ENCODE measurements at places on chromosomes 2 and 18.

GRCh38 chr2:31967790-31968189, 43.0 kb downstream of the MEMO1 start:
- no peak for DNase-seq

DNA sequence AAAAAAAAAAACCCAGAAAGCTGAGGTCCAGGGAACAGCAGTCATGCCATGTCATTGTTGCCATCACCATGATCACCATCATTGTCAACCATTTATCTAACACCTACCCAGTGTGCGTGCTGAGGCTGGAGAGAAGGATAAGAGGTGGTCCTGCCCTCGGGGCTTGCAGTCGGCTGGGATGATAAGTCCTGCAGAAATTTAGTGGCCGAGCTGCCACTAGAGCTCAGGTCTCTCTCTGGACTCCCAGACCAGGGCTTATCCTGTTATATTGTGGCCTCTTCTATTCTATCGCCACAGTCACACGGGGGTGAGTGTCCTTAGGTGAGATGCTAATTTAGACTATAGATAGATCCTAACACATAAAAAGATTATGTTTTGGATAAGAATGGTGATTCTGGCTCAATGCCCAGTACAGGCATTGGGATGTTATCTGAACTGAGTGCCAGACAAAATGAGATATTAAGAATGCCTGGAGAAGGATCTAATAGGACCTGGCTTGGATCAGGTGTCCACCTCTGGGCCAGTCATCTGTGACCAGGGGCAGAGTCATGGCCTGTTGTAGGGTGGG, 43.2 kb upstream of the YWHAQ start:
- no peak for DNase-seq

DNA sequence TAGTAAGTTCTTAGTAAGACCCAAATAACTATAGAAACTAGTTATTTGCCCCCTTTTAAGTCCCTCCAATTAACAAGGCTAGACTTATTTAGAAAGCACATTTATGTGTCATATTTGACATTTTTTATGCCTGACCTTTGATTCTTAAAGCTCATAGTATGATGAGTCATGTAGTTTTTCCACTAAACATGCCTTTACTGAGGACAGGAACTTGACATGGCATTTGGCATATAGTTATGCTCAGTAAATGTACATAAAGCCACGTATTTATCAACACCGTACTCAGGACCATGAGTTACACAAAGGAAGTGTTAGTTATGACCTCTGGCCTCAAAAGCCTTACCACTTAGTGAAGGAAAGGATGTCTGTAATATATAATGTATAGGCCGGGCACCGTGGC, 78.9 kb downstream of the GNAL start:
- DNase-seq: no peak

DNA sequence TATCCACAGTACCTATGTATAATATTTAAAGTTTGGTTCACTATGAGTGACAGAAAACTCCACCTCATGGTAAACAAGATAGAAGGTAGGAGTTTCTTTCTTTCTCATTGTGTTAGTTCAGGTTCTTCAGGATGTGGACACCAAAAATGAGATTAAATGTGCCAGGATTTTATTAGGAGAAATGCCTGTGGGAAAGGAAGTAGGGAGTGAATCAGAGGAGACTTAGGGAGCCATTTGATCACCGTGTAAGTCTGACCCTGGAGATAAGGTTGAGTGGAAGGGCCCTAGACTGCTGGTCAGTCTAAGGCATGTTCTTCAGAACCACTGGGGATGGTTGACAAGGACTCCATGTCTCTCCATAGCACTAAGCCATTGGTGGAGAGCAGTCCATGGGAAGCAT, 8.1 kb downstream of the AOX1 start:
- no peak for DNase-seq

- DNase-seq: no peak
These were observed 3.7 kb downstream of the PLEK start for GRCh38 chr2:68368654-68369336.

DNA sequence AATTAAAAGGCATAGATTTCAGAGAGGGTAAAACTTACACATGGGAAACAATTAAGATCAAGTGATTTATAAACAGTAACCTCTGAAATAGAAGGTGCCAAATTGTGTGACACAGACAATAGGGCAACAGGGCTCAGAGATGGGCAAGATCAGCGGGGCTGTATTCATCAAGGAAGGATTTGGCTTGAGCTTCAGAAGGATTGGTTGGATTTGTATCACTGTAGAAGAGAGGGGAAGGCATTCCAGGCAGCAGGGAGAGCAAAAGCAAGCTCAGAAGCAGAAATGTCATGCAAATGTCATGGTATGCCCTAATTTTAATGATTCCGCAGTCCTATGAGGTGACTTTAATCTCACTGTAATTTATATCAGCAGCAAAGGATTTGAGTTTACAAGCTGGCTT, 415.0 kb upstream of the NRP2 start:
- no peak for DNase-seq

DNA sequence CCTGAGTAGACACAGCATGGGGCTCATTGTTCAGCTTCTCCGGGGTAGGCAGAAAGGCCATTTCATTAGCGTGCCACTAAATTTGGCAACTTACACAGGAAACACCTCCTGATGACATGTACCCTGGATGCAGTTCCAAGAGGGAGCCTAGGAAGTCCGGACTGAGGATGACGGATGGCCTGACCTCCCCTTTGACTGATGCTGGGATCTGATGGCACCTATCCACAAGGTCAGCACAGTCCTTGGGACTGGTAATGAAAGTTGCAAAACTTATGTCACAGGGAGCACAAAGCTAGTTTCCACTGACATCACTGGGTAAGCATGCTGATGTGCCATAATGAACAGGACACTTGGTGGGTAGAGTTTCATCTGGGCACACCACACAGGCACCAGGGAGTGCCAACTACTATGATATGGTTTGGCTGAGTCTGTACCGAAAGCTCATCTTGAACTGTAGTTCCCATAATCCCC, 126.7 kb upstream of the ARL4C start:
- DNase-seq: no peak

DNA sequence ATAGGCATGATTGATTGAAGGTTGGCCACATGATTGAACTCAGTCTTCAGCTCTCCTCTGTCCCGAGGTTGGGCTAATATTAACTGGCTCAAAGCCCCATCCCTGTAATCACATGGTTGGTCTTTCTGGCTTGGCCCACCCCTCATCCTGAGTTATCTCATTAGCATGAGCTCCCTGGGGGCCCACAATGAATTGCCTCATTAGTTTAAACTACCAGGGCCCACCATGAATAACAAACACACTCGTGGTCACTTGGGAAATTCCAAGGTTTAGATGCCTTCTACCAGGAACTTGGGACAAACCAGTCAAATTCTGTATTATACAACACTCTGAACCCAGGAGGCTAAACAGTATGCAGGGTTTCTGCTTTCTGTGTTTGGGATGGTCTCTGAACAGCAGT, 121.7 kb upstream of the B3GNT2 start:
- DNase-seq: no peak

DNA sequence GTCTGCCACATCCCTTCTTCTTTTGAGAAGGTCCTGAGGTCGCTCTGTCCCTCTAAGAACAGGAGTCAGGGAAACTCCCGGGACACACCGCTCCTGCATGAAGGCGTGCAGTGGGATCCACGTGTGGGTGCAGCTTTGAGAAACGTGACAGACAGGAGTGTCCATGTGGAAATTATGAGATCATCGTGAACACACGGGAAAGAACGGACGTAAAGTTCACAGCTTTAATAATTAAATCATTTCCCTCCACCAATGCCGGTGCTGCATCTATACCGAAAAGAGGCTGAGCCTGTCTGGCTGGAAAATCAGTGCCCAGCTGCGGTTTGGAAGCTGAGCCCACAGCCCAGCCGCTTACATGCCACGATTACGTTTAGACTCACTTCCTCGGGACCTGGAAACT, 372.4 kb upstream of the SALL3 start:
- DNase-seq: no peak

GRCh38 chr2:17373041-17373440, 145.2 kb downstream of the RAD51AP2 start:
- no peak for DNase-seq

DNA sequence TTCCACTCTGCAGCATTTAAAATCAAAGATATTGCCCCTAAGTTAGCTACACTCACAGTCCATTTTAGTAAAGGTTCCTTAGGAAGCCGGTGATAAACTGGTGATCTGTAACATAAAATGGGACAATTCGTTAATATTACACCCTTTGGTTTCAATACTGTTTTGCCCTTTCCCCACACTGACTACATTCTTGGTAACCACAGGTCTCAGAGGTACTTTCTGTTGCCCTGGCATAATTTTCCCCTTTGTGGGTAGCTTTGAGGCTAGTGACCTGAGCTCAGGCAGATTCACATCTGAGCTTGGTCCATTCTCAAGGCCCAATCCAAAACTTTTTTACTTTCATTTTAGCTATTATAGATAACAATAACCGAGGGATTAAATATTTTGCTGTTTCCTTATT, 32.9 kb upstream of the CSRNP3 start:
- DNase-seq: no peak

DNA sequence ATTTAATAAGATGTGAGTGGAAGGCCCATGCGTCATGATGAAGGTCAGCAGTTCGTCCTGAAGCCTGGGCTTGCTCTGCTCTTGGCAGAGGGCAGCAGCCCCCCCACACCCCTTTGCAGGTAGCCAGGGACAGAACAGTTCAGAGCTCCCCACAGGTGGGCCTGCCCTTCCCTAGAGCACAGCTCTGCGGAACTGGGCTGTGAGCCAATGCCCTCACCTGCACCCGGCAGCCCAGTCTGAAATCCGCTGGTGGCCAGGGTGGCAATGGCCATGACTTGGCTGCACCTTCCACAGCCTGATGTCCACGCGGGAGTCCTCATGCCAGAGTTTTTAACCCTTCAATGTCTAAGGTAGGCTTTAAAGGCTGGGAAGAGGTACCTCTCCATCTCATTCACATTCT, 136.7 kb downstream of the ACKR3 start:
- DNase-seq: no peak

DNA sequence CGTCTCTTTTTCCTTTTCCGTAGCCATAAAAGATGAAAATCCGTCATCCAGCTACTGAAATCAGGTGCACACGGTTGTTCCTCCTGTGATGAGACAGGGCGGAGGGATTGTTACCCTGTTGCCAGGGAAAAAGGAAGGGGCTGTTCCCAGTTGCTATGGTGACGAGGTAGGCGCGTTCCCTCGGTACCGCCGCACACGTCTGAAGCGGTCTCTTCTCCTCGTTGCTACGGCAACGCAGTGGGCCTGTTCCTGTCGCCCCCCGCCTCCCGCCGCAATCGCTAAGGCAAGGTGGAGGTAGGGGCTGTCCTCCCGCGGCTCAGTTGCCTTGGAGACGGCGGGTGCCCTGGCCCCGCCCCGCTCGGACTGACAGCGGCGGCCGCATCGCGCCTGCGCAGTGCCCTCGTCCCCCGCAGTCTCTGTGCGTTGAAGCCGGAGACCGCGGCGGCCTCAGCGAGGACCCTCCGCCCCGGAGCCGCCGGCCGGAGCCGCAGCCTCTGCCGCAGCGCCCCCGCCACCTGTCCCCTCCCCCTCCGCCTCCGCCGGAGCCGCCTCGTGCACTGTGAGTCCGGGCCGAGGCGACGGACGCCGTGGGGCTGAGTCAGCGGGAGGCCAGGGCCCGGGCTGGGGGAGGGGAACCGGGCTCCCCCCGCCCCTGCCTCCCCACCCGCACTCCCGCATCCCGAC, at the start of gene MAPRE3:
MAPRE3 (plus strand) TSS at position 394 of the 684 bp plus-strand sequence. CDS start 51,582 bp downstream, outside the sequence.
- DNase-seq: peak; percentile 61

- DNase-seq: no peak
These were observed 41.3 kb downstream of the GAREM1 start for GRCh38 chr18:32429402-32429801.

- no peak for DNase-seq
These were observed 200.6 kb downstream of the NRP2 start for GRCh38 chr2:205882806-205883425.

DNA sequence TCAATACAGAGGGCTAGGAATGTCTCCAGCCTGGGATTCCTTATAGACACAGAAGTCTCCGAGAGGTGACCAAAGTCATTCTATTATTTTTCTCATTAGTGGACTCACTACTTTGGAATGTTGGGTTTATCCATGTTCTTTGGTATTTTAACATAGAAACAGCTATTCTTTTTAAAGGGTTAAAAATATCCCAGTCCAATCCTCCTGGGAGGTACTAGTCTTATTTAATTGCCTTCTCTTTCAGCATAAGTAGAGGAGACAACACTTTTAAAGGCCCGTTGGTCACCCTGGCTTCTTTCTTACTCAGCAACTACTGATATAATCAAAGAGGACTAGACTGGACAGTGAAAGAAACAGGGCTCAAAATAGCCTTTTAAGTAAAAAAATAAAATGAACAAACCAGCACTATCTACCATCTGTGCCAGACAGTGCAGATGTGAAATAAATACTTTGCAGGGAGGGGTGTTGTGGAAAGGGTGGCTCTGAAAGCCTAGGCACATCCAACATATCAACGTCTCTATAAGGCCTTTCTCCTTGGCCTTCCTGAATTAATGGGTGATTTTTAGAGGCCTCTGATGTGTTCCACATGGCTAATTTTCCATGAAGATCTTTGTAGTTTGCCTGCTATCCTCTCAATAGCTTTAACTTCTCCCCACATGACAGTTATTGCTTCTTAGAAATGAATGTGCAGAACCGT, 334.4 kb upstream of the THUMPD2 start:
- no peak for DNase-seq

DNA sequence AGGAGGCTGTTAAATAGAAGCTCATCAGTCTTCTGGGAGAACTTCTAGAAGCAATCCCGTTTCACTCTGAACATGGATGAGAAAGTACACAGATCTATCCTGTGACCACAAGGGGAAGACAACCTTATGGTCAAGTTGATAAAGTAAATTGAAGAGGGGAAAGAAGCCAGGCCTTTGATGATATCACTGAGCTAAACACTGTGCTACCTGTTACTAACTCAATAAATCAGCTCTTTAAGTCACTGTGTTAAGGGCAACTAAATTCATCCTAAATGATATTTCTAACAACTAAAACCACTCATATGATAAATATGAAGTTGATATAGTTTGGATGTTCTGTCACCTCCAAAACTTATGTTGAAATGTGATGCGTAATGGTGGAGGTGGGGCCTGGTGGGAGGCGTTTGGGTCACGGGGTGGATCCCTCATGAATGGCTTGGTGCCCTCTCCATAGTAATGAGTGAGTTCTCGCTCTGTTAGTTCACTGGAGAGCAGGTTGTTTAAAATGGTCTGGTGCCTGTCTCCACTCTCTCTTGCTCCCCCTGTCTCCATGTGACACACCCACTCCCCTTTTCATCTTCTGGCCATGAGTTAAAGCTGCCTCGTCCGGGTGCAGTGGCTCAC, 23.6 kb downstream of the OLA1 start:
- no peak for DNase-seq

DNA sequence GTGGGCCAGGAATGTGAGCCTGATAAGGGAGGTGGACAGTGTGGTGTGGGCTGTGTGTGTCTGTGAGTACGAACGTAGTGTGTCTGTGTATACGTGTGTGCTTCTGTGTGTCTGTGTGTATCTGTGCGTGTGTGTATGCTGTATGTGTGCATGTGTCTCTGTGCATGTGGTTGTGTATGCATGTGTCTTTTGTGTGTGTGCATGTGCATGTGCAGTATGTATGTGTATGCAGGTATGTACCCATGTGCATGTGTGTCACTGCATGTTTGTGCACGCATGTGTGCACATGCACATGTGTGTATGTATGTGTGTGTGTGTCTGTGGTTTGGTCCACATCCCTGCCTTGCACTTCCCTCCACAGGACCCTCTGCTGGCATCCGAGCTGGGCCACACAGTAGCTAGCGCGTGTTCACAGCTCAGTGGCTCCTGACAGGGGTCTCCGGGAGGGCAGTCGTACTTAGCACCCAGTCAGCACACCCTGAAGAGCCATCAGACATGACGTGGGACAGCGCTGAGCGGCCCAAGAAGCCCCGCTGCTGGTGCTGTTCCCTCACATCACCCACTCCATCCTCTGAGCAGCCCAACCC, 114.3 kb downstream of the CELF4 start:
- DNase-seq: no peak

Measured in HL-60 (cell line).